ENCODE measurements at places on chromosomes 4 and X.

DNA sequence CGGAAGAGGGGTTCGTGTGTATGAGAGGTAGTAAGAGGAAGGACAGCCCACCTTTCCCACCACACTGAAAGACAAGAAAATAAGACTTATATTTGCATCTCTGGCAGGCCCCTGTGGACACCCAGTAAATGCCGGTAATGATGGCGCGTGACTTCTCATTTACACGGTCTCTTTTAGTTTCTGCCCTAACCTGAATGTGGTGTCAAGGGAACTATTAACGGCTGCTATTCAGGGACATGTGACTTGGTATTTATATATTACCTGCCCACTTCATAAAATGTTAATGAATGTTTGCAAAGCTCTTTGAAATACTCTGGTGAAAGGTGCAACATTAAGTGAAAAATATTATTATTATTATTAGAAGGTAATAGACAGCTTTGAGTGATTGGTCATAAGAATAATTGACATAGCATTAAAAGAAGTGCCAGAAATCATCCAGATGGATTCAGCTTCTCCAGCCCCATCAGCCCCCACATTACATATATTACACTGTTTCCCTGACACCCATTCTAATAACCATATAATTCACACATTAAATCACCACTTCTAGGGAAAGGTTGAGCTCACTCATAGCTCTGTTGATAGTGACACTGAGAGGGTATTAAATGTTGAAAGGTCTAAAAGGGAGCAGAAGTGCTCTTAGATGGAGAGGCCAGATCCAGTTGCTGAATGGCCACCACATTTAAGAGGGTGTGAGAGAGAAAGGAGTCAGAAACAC, 83.0 kb upstream of the BEND4 start:
- DNase-seq = no peak

GRCh38 chr4:36264207-36264826, 17.1 kb upstream of the DTHD1 start:
- DNase-seq = no peak

GRCh38 chr4:176439611-176440010, 119.8 kb downstream of the SPCS3 start:
- DNase-seq = no peak

DNA sequence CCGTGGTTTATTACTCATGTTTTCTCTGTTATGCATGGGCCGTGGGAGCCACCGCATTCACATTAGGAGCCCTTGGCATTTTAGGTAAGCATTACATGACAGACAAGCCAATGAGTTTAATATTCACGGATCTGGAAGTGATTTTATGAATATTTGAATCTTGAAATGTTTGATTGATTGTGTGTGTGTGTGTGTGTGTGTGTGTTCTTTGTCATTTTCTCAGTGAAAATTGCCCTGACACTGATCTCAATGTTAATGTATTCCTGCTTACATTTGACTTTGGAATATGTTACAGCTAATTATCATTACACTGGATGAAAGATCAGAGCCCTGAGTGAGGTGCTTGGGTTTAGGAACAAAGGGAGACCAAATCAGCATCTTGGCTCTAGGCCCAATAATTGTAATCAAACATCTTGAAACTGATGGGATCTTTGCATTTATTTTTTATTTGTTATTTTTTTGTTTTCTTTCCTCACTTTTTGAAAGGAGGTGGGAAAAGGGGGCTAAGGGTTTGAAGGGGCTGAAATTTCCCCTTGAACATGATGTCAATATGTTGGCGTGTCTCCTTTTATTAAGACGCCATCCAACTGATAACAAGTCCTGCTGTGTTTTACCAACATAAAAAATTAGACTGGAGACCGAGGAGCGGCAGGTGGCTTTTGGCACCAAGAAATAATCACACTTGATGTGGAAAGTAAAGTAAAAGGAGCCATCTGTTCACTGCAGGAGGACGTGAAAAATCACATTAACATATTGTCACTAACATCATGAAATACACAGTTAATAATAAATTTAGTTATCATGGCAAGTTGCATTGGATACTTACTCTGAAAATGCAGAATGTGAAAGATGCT, 5.2 kb upstream of the GK2 start:
- DNase-seq = no peak

- no peak for DNase-seq
Observed at GRCh38 chr4:20418861-20419451, 167.3 kb downstream of the SLIT2 start.

GRCh38 chr4:132240081-132240480, 909.0 kb upstream of the PCDH10 start:
- no peak for DNase-seq

DNA sequence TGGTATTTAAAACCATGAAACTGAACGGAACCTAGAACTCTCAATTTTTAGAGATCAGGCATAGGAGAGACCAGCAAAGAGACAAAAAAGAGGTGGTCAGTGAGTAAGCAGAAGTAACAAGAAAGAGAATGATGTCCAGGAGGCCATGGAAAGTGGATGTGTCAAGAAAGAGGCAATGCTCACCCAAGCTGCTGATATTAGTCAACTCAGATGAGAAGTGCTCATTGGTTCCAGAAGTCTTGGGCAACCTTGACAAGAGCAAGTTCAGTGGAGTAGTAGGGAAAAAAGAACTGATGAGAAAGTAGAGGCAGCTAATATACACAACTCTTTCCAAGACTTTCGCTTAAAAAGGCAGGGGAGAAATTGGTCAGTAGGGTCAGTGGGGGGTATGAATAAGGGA, 23.0 kb upstream of the CCDC149 start:
- DNase-seq = no peak

DNA sequence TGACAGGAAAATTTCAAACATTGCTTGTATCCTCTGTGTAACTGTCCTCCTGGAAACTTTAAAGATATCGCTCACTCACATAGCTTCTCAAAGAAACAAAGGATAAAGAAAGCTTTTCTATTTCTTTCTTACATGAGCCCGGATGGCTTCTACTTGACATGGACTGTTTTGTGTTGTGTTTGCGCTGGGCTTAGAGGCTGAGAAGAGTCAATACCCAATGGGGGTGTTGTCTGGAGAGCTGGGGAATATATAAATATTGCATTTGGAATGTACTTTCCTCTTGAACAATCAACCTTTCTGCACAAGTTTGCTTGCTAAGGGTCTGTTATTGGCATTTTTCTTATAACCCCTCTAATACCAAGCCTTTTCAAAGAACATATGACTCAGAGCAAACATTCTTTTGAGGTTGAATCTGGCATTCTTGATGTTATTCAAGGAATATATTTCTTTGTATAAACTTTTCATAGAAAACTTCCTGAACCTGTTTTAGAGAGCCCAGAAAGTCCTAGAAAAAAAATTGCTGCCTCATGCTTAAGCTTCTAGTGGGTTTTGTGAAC, 331.9 kb downstream of the PACRGL start:
- no peak for DNase-seq

Data from activated T-cell treated with anti-CD3 and anti-CD28 coated beads for 1 hour (primary cell).